NCI-H510A treated with DMSO at 0.1 percent for 48 hours (cell line): ENCODE measurements at places on chromosomes 16 and 17.

GRCh38 chr16:17413508-17413907 lies 57.3 kb downstream of the XYLT1 start:
- no peak for DNase-seq

DNA sequence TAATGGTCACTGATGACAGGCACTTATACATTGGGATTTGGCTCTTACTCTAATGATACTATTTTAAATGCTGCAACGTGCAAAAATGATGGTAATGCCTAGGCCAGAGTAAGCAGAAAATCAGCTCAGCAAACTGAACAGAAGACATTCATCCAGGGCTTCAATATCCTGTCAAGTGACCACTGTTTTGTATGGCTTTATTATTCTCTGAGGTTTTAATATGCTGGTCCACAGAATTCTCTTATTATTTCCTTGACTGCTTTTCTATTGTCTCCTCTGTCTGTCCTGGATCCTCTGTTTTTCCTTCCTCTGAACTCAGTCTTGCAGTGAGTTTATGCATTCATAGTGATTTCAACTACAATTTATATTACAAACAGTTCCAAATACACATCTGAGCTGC lies 90.8 kb upstream of the PMFBP1 start:
- DNase-seq = no peak

GRCh38 chr16:1089822-1090619 lies 6.0 kb downstream of the C1QTNF8 start:
- no peak for DNase-seq

DNA sequence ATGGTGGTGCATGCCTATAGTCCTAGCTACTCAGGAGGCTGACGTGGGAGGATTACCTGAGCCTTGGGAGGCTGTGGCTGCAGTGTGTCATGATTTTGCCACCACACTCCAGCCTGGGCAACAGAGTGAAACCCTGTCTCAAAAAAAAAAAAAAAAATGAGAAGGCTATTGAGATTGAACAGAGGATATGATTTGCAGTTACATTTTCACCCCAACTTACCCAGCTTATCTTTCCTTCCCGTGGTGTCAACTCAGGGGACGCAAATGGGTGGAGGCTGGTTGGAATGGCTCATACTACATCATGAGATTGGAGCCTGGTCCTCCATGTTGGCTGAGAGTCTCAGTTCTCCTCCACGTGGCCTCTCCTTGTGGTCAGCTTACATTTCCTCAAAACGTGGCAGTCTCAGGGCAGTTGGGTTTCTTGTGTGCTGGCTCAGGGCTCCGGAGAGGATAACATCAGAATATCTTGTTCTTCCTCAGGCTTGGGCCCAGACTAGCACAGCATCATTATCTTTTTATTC lies 17.2 kb upstream of the NSMCE1 start:
- no peak for DNase-seq

- no peak for DNase-seq
These were observed at the start of gene C16orf54 for GRCh38 chr16:29745853-29746345. Gene C16orf54 (minus strand): TSS chr16:29745990. CDS start chr16:29744951, 1,039 bp downstream.

- DNase-seq = no peak
These were observed 14.3 kb downstream of the EFCAB13 start for GRCh38 chr17:47338026-47338425.

GRCh38 chr17:16991349-16992009 lies 19.6 kb upstream of the TNFRSF13B start:
- peak; percentile 67 for DNase-seq

DNA sequence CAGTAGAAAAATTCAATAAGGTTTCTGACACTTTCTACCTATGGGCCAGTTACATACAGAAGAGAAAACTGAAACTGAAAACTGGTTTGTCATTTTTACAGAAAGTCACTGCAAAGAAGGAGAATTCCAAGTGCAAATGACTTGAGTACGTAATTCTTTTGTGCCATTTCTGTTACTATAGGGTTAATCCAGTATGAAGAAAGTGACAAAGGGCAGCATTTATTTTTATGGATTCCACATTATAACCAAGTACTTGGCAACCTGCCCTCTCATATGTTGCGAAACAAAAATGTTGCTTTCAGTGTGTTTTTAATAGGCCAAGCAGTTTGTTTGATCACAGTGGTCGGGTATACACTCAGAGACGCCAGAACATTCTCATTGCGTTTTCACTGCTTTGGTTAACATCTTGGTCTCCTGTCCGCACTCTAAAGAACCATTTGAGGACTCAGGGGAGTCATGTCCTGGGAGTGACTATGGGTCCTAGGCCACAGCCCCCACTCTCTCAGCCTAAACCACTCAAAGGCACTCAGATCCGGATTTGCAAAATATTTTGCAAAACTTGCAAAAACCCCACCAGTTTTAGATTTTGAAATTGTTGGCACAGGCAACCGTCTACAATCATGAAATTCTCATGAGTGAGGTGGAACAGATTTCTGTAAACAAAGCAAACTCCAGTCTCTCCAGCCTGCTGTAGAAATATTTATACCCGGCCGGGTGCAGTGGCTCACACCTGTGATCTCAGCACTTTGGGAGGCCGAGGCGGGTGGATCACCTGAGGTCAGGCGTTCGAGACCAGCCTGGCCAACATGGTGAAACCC lies 15.4 kb upstream of the HELZ start:
- no peak for DNase-seq

- no peak for DNase-seq
These were observed 10.7 kb upstream of the SEZ6 start for GRCh38 chr17:29016345-29017210.

GRCh38 chr17:56739776-56740175 lies 93.9 kb downstream of the C17orf67 start:
- no peak for DNase-seq

DNA sequence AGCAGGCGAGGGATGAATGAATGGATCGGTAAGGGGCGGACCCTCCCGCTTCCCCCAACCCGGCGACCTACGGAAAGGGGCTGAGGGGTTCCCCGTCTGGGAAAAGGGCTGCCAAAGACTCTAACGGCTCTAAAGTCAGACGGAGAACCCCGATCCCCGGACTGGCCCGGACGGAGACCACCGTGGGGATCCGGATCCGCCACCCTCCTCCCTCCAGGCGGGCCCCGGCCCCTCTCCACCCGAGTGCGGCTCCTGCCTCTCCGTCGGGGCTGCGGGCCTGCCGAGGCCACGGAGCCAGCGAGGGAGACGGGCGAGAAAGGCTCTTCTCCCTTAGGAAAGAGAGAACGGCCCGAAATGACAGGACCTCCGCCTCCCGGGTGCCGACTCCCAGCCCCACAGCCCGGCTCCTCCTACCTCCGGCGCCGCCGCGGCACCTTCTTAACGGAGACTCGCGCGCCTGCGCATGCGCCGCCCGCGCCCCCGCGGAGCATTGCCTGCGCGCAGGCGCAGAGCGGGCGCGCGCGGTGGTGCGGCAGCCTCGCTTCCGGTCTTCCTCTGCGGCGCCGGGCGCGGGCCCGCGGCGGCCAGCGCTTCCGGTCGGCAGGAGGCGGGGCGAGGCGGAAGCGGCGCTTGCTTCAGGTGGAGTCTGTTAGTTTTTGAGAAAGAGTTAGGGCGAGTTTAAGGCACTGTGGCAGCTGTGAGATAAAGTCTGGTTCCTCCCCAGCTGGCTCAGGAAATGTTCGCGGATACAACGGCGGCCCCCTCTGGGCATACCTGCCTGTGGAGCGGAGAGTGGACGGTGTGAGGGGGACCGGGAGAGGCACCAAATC lies at the start of gene SLX4:
SLX4 (minus strand) TSS at position 461 of the 830 bp plus-strand sequence. CDS start 2,642 bp downstream, outside the sequence.
- DNase-seq = peak; percentile 94

DNA sequence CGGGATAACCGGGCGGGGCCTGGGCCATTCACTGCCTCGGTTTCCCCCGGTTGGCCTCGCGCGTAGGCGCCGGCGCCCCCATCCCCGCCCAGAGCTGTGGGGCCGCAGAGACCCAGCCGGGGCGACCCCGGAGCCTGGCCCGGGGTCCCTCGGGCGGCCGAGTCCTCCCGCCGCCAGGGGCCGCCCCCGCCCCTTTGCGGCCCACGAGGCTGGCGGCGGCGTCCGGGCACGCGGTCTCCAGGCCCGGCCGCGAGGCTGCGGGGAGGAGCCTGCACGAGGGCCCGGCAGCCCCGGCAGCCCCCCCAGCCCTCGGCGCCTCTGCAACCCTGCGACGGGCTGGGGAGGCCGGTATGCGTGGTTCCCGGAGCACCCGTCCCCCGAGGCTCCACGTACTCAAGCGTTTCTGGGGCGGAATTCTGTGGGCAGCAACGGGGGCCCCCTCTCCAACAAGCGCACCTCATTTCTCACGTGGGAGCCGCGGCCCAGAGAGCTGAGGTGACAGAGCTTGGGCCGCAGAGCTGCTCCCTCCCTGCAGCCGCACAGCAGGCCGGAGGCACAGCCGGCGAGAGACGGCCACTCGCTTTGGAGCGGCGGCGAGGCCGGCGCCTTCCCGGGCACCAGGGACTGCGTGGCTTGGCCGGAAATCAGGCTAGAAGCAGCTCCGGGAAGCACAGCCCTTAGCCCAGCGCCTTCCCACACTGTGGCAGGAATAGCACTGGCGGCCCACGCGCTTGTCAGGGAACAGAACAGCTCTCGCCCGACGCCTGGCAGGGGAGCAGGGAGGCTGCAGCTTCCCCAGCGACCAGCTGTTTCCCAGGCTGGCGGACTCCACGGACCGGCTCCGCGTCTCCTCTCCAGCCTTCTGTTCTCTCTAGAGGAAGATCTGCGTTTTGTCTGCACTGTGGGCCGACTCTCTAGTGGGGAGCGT lies 867 bp upstream of the LIMD2 start:
- DNase-seq = peak; percentile 59

DNA sequence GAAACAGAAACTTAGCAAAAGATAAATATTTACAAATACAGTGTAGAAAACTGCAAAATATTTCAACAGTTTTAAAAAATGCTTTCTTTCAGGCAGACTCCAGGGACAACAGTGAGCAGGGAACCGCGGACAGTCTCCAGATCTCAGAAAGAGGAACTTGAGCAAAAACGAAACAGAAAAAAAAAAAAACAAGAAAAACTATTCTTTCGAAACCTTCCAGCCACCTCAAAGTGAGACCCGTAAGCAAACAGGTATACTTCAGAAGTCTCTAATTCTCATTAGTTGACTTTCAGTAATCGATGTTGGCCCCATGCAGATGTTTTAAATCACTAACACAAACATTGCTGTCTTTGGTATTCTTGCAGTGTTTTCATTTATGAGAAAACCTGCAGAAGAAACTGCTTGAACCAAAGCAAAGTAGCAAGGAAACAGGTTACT lies 15.7 kb upstream of the CCL1 start:
- no peak for DNase-seq

- DNase-seq = no peak
These were observed 116.5 kb downstream of the SALL1 start for GRCh38 chr16:51034481-51035109.

GRCh38 chr16:4515611-4516233 lies 22.9 kb downstream of the CDIP1 start:
- DNase-seq = no peak

- no peak for DNase-seq
These were observed 50.2 kb downstream of the AKAP1 start for GRCh38 chr17:57135026-57135788.

GRCh38 chr16:12317121-12317810 lies 340.7 kb downstream of the SNX29 start:
- DNase-seq = no peak

GRCh38 chr17:44651228-44651627 lies 5.0 kb upstream of the MEIOC start:
- no peak for DNase-seq

DNA sequence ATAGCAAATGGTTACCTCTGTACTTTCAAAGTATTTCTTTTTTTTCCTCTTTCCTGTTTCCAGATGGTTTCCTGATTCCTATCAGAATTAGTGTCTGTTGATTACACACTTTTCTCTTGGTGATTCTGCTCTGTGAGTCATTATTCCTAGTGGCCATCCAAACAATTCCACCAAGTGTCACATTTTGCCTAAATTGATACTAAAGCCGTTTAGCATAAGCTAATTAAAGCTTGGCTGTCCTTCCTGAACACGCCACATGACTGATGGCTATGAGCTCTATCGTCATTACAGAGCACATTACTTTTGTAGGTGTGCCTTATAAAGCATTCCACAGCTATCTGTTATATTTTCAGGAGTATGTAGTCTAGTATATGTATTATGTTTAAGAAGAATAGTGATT lies 671.2 kb downstream of the CDH8 start:
- no peak for DNase-seq

DNA sequence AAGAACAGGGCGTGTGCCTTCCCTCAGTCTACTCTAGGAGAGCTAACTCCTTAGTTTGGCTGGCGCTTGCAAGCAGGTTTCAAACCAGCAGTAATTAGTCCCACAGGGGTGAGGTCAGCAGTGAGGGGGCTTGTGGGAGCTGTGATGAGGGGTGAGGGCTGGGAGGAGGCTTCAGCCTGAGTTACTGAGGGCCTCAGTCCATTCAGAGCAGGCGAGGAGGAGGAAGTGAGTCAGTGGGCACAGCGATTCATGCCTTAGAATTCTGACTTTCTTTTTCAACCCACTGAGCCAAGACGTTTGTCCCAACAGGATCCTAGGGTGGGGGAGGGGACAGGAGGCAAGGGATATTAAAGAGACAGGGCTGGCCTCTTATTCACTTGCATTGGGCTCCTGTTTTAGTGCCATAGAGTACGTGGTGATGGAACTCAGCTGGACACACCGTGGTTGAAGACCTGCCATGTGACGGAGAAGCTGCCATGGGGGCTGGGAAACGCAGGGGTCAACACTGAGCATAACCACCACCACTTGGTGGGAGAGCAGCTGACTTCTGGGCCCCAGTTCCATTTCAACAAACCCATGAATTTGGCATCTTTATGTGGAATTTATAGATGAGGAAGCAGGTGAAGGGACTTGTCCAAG lies 8.3 kb upstream of the ITGA3 start:
- no peak for DNase-seq

DNA sequence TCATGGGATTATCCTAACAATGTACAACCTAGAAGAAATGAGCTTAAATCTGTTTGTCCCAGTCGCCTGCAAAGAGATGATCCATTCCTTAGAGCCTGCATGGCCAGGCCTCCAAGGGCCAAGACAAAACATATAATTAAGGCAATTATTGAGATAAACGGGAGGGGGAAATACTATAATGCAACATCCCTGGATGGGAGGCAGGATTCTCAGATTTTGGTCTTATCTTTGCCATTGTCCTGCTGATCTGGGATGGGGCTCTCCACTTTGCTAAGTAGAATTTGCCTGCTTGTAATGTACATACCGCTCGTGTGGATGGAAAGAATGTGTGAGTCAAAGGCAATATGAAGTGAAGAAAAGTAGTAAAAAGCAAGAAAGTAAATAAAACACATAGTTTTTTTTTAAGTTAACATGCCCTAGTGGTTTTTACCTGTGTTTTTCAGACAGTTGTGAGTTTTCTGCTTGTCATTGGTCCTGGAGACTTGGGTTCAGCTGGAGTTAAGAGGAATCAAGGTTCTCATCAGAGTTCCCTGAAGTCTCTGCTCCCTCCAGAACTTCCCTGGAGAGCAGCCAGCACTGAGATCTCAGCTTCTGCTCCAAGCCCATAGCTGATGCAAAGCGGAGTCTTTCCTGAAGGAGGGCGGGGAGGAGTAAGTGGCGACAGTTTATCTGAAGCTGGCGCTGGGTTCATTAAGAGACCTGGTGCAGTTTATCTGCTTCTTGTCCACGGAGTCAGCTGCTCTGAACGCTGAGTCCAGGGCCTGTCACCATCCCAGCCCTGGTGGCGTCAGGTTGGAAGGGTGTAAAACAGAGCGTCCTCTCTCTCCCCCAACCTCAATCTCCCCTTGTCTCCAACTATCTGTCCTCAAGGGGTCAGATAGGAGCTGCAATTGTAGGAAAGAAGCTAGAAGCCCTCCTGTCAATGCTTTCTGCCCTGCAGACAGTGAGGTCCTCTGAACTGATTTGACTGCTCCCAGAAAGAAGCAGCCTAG lies 30.1 kb downstream of the HOXB1 start:
- DNase-seq = no peak

GRCh38 chr16:49491771-49492761 lies 118.5 kb downstream of the C16orf78 start:
- peak; percentile 9 for DNase-seq
